CD4-positive, alpha-beta T cell treated with Interleukin-15 for 4 hours (primary cell): ENCODE measurements at places on chromosomes 12 and 14.

GRCh38 chr14:61911574-61911973 lies 149.4 kb downstream of the SNAPC1 start:
- no peak for DNase-seq

DNA sequence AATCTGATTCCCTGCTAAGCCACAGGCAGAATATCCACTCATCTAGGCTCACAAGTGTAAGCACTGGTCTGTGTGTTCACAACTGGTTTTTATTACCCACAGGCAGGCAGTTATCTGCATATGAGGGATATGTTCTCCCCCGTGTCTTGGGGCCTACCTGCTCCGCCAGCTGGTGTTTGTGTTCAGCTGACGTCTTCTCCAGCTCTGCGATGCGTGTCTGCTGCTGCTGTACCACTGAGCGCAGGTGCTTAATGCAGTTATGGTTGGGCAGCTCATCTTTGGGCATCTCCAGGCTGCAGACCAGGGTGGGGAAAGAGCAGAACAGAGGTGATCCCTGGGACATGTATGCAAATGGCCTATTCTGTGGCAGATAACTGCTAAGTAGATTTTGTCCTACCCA lies 13.7 kb downstream of the RNF41 start:
- DNase-seq, result no peak

DNA sequence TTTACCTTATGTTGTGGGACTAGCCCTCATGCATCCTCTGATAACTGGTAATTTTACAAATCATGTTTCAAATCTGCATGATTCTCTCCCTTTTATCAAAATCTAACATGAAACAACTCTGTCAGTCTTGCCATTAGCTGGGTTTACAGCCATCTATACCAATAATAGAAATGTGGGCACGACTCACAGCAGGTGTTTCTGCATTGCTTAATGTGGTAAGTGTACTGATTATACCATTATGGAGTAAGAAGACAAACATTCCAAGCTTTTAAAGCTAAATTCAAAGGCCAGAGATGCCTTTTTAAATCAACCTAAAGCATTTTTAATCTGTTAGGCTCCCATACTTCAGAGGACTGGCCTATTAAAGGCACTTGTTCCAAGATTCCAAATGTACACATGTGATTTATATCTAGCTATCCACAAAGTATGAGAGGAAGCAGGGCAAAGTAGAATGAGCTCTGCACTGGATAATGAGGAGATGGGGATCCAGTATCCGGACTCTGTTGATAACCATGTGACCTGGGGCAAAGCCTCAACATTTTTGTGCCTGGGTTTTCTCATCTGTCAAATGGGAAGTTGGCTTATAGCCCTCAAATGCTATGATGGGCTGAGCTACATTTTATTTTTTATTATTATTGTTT lies 52.3 kb upstream of the FUT8 start:
- DNase-seq, result no peak

- DNase-seq, result no peak
These were observed 21.2 kb downstream of the DERA start for GRCh38 chr12:15932327-15932726.

DNA sequence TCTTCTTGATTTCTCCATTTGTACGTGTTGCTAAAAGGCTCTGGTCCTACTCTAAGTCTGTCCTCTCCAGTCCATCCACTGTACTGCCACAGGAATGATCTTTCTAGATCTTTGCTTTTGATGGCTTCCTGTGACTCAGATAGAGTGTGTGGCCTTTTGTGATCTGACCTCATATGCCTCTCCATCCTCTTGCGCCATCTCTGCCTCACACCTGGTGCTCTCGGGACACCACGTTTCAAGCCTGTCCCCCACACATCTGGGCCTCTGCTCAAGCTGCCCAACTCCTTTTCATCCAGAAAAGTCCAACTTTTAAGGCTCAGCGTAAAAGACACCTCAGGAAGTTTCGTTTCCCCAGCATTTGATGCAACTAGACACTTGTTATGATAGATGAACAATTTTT lies 39.0 kb downstream of the DCAF4 start:
- no peak for DNase-seq

GRCh38 chr12:104888481-104888880 lies 69.6 kb downstream of the SLC41A2 start:
- no peak for DNase-seq

DNA sequence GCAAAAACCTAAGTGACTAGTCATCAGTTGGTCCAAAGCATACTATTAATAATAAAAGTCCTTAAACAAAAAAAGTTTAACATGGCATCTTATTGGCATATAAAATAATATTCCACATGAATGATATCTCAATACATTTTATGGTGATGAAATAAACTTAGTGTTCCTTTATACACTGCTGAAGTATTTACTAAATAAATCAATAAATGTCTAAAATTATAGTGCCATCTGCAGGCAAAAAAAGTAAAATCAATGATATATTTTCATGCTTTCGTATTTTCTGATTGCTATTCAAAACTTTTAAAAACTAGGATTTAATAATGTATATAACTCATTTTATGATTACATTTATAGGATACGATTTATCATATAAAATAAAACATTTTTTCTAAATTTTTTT lies 30.5 kb downstream of the PUS7L start:
- DNase-seq, result no peak

GRCh38 chr14:24407608-24408325 lies 9.0 kb downstream of the NYNRIN start:
- DNase-seq, result no peak

DNA sequence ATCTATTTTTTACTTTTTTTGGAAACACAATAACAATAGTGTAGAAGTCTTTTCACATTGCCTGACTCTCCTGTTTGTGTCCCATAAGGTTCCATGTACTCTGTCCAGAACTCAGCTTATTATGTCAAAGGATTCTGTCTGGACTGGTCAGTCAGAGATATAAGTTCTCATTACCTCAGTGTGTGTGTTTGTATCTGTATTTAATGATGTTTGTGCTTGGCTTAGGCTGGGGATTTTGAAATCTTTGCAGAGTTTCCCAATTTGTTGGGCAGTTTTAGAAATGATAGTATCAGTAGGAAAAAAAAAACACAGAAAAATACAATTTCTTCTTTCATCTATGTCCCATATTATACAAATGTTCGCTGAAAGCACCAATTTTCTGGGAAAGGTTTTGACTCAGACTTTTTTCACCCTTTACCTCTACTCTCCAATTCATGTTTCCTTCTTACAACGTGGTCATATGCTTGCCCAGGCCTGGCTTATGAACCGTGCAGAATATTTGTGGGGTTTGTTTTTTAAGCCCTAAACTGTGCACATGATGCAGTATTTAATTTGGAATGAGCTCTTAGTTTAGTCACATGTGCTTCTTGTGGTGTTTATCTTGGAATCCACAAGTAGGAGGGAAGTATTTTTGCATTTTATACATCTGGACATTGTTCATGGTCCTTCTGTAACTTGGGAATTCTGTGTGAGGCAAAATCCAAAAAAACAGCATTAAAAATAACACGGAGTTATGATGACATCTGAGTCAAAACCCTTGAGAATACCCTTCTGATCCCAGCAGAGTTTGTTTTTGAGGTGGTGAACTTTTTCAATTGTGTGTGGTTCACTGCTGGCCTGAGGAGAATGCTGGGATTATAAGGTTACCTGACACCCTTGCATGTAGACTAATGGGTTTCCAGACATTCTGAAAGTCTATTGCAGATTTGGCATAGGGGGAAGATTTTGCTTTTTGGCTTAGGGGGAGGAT lies 121.2 kb downstream of the RAD51B start:
- no peak for DNase-seq

DNA sequence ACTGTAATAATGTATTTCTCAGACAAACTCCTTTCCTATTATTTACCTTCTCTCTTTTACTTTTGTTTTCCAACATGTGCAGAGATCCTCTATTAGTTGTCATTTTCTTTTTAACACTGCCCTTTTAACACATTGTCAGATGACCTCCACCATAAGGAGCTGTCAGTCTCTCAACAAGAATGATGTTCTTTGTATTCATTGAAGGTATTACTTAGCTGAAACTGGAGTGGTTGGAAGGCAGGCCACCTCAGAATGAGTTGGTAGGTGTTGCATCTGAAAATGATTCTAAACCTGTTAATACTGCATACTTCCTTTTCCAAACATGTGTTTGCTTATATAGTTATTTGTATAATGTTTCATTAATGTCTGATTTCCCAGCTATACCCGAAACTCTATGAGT lies 16.9 kb downstream of the TMEM117 start:
- no peak for DNase-seq

DNA sequence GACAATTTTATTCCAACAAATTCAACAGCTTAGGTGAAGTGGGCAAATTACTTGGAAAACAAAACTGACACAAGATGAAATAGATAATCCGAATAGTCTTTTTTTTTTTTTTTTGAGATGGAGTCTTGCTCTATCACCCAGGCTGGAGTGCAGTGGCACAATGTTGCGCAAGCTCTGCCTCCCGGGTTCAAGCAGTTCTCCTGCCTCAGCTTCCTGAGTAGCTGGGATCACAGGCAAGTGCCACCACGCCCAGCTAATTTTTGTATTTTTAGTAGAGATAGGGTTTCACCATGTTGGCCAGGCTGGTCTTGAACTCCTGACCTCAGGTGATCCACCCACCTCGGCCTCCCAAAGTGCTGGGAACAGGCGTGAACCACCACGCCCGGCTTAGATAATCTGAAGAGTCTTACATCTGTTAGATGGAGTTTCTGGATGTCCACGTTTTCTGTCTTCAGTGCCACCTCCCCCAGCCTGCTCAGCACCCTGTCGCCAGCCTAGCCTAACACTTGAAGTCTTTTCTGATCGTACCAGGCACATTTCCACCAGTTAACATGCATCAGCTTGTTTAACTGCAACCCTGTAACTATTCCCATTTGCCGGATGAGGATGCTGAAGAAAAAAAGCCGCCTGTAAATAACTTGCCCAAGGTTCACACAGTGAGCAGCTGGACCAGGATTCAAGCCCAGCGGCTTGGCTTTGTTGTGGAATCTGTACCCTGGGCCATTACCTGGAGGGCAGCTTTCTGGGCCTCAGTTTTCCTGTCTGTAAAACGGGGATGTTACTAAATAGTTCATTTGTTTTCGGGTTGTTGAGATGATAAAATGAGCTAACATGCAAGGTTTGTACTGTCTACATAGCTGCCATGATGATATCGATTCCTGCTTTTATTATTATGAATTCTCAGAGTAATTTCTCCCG lies 26.4 kb downstream of the FBRSL1 start:
- no peak for DNase-seq

DNA sequence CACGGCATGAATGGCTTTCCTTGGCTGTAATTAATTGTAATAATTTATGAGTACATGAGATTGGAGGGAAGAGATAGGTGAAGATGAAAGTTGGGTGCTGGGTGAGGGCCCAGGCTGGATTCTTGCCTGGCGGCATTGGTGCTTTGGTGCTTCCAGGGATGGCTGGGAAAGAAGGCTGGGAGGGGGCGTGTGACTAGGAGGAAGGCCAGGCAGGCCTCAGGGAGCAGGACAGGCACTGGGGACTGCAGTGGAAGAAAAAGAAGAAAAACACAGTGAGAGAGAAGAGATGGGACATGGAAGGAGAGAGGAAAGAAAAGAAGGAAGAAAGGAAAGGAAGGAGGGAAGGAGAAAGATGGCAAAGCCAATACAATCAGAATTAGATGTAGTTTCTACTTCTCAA lies 3.7 kb downstream of the HOXC9 start:
- no peak for DNase-seq

DNA sequence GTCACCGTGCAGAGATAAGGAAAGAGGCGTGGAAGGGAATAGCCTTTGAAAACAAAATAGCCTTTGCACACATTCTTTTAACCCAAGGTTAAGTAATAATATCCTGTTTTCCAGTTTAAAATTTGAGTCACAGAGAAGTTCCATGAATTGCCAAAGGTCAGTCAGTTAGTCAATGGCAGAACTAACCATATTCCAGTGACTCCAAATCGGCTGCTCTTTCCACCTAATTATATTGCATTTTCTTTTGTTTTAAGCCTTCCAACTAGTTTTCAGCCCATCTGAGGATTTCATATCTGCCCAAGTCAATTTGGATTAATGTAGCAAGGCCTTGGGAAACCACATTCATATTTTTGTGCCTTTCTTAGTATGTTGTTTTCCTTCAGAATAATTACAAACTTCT lies 373.0 kb downstream of the CCDC91 start:
- no peak for DNase-seq

GRCh38 chr12:57615637-57616036 lies 4.4 kb downstream of the ARHGEF25 start:
- DNase-seq, result no peak

DNA sequence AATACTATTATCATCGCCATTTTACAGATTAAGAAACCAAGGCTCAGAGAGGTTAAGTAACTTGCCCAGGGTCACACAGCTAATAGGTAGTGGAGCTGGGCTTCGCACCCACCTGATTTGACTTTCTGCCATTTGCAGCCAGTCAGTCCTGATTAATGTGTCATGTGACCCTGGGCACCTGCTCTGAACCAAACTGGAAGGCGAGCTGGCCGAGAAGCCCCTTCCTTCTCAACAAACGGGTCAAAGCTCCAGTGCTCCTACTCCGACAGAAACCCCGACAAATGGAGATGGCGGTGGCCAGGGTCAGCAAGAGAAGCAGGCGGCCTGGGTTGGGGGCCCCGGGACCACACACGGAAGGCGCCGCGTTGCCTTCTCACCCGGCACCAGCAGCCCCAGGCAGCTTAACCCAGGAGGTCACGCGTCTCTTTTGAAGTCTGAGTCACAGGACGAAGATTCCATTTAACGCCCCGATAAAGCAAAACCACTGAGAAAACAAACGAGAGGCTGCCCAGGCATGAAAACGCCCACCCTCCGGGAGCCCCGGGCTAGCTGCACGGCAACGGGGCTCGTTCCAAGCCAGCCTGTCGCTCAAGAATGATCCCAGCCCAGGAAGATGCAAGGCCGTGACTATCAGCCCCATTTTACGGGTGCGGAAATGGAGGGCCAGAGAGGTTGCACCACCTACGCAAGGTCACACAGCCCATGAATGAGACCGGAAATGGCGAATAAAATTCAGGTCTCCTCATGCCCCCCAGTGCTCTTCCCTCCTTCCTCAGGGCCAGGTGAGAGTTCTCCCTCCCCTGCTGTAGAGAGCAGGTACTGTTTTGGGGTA lies 124.8 kb downstream of the SCARB1 start:
- DNase-seq, result no peak

- no peak for DNase-seq
These were observed 22.0 kb upstream of the TMED10 start for GRCh38 chr14:75198291-75198933.

DNA sequence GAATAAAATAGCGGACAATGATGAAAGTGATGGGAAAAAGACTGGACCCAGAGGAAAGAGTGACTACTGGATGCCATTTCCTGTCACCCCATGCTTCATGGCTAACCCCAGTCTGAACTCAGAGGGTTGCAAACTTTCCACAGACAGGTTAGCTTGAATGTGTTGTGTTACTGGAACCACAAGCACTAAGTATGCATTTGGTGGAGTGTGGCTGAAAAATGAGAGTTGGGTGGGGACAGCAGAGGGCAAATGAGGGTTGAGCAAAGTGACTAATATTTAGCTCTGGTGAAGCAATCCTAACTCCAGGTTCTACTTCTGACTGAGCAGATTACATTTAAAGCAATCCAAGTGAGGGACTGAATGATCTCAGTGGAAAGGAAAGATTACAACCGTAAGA lies 1.6 kb downstream of the SLC16A7 start:
- DNase-seq, result peak; percentile 73

DNA sequence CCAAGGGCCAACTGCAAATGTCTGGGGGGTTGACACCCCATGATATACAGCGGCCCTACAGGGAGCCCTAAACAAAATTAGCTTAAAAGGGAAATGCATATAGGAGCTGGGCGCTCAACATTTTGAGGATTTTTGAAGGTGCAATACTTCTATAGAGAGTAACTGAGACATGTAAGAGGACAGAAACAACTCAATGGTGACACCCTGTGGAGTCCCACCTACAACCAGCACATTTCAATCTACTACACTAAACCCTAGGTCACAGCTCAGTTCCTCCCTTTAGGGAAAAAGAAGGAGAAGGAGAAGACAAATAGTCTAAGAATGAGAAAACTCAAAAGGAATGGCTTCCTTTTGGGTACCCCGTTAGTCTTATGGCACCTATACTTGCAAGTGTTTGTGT lies 1010.5 kb upstream of the NOVA1 start:
- no peak for DNase-seq
